Cerebellar nuclear complex (tissue), 1 donor: ENCODE measurements at places on chromosomes 13 and 19.

DNA sequence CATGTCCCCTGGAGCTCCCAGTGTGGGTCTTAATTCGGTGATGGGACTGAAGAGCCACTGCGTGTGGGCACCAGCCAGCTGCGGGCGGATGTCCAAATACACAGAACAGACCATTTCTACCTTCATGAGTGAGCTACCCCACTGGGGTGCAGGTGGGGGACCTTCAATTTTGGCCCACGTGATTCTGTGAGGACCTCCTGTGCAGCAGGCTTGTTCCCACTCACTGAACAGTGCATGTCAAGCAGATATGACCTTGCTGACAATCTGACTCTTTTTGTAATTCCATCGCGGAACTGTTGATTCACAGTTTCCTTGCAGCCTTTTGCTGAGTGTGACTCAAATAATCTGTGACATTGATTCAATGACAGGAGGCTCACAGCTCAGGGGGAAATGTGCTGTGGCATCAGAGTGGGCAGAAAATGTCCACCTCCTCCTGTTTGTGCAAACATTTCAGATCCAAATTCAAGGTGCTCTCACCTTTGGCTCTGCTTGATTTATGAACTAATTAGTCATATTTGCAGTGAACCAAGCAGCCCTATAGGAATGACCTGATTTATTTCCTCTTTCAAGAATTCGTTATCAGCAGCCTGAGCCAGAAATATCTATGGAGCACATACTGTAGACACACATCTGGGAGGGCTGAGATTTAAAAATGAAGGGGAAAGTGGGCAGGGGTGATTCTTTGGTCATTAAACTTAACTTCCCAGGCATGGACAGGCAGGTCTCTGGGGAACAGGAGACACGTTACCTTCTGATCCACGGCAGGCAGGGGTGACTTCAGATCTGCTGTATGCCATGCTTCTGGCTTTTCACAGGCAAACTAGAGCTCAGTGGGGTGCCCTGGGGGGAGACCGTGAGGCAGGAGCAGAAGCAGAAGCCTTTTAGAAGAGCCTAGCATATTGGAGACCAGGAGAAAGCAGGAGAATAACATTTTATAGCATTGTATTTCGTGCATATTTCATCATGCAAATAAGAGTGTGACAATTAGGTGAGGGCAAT lies 170.0 kb upstream of the KL start:
- no peak for DNase-seq

- no peak for DNase-seq
Observed at GRCh38 chr13:27309967-27310598, 39.5 kb downstream of the RASL11A start.

DNA sequence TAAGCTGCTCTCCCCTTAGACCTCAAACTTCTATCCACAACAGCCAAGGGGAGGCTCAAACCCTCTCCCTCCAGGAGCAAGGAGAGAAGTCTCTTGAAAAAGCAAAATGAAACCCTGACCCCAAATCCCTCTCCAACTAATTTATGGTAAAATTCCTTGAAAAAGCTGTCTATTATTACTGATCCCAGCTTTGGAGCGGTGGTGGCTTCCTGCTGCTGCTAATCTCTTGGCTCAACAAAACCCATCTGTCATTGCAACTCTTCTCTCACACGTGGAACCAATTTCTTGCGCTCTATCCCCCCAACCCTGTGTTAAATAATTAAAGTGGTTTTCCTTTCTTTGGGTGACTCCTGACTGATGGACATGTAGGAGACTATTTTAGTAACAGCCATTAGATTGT lies 64.1 kb upstream of the OXGR1 start:
- DNase-seq, result no peak

GRCh38 chr13:59677966-59678814 lies 485.5 kb downstream of the DIAPH3 start:
- DNase-seq, result no peak

DNA sequence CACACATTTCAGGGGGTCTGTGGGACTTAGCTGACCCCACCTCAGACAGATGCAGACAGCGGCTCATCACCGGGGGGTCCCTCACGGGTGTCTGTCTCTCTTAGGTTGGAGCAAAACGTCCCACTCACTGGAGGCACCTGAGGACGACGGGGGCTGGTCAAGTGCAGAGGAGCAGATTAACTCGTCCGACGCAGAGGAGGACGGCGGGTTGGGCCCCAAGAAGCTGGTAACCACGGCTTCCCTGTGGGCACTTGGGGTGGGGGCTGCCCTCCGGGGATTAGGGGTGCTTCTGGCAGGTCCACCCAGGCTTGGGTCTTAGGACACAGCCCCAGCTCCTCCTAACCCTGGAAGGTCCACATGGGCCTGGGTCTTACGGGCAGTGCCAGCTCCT lies 11.2 kb upstream of the F7 start:
- no peak for DNase-seq

GRCh38 chr13:33761740-33762139 lies 56.2 kb upstream of the RFC3 start:
- DNase-seq, result no peak

- no peak for DNase-seq
Observed at GRCh38 chr13:80361883-80362327, 21.0 kb upstream of the SPRY2 start.

DNA sequence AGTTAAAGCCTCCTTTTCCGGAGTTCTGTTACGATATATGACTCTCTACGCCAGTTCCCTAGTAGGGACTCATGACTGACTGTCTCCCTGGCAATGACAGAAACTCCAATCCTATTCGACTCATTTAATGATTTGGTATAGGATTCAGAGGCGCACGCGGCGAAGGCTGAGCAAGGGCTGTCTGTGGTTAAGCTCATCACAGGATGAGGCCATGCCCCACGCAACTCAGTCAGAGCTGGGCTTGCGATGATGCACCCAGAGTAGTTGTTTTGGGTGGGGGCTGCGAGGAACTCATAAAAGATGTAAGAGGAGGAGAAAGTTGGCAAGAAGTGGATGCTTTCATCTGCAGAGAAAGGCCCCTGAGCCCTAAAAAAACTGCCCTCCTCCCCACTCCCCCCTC lies 468 bp upstream of the SERTM1 start:
- no peak for DNase-seq

GRCh38 chr13:32600890-32601289 lies 14.6 kb downstream of the PDS5B start:
- no peak for DNase-seq

GRCh38 chr13:32472194-32472621 lies 44.3 kb upstream of the N4BP2L1 start:
- DNase-seq, result no peak

DNA sequence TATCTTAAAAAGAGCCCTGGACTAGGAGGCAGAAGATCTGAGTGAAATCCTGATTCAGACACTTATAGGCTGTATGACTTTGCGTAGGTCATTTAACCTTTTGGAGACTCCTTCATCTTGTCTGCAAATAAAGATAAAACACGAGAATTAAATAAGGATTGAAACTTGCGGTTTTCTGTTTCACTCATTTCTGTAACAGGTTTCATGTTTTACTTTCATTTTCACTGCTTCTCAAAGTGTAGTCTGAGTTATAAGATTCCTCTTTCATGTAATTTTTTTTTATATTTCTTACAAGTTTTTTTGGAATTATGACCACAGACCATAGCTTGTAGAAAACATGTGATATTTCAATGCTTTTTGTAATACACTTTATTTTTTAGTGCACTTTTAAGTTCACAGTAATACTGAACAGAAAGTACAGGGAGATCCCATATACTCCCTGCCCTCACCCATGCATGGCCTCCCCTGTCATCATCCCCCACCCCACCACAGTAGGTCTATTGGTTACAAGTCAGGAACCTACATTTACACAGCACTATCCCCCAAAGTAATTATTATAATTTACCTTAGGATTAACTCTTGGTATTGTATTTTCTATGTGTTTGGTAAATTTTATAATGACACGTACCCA lies 174.6 kb downstream of the ITGBL1 start:
- DNase-seq, result no peak

DNA sequence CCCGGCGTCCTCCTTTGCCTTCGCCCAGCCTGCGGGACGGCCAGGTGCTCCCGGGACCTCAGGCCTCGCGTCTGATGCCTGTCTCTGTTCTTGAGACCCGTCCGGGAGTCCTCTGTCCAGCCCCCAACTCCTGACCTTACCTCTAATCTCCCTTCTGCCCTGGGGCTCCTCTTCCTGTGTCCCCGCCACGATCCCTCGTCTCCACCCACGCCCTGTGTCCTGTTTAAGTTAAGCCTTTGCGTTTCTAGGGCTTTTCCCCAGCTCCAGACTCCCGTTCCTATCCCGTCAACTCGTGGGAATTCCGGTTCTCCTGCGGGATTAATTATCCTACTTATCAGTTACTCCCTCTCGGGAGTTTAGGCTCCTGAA lies 686 bp downstream of the LENG8 start:
- no peak for DNase-seq

- no peak for DNase-seq
Observed at GRCh38 chr19:49856574-49857021, 5.6 kb downstream of the PTOV1 start.

GRCh38 chr13:72931311-72931710 lies 127.5 kb upstream of the KLF5 start:
- no peak for DNase-seq

DNA sequence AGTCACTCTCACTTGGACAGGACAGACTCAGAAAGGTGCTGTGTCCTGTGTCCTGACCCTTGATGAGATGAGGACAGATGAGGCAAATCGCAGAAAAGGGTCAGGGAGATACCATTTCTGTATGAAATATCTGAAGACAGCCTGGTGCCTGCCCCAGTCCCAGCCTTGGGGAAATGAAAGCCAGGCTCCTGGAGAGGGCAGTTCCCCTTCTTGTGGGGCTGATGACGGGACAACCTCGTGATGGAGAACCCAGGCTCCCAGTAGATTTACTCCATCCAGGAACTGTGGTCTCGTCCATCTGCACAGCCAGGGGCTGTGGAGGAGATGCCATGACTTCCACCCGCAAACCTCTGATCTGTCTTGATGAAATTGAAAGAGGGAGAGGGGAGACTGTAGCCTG lies 13.8 kb downstream of the LILRB1 start:
- no peak for DNase-seq

DNA sequence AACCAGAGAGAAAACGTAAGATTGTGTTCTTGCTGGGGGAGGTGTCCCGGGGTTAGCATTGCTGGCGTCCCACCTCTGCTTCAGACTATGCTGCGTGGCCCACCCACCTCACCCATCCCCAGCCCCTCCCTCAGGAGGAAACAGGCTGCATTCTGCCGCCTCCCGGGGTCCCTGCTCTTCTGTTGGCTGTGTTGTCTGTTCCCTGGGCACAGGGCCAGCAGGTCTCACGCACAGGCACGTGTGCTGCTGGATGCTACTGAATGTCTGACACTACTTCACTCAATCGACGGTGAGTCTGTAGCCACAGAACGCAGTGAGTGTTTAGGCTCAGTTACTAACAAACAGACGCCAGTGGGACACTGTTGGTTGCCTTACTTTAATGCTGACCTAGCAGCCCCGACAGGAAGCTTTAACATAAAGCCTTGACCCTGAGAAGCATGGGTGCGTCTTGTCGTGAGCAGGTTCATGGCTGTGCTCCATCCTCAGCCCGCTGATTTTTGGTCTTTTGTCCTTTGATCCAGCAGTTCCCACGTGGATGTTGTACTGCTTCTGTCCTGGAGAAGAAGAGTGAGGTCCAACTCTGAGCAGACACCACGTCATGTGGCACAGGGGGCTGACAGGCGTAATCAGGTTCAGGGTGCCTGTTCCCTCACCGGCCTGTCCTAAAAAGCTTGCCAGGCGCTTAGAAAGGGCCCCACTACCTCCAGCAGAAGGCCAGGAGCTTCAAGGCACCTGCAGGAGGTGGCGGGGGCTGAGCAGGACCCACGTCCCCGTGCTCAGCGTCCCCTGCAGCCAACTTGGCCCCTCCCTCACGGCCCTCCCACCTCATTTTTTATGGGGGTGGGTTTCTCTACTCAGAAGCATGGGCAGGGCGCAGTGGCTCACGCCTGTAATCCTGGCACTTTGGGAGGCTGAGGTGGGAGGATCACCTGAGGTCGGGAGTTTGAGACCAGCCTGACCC lies 26.0 kb downstream of the NAXD start:
- DNase-seq, result no peak

GRCh38 chr19:4571305-4571917 lies 11.9 kb upstream of the SEMA6B start:
- DNase-seq, result no peak

DNA sequence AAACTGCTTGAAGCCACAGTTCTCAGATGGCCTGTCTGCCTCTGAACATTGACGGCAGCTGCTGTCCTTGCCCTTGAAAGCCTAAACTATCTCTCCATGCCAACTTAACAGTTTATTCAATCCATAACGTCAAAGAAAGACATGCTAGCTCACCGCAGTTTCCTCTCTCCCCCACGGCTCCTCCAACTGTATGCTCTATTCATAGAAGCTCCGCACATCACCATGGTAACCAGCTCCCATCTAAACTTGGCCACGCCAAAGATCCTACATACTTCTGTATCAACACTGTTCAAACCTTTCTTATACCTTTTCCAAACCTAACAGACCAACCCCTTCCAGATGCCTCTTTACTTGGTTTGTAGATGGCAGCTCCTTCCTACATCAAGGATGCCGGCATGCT lies 48.6 kb downstream of the ZNF91 start:
- DNase-seq, result no peak

DNA sequence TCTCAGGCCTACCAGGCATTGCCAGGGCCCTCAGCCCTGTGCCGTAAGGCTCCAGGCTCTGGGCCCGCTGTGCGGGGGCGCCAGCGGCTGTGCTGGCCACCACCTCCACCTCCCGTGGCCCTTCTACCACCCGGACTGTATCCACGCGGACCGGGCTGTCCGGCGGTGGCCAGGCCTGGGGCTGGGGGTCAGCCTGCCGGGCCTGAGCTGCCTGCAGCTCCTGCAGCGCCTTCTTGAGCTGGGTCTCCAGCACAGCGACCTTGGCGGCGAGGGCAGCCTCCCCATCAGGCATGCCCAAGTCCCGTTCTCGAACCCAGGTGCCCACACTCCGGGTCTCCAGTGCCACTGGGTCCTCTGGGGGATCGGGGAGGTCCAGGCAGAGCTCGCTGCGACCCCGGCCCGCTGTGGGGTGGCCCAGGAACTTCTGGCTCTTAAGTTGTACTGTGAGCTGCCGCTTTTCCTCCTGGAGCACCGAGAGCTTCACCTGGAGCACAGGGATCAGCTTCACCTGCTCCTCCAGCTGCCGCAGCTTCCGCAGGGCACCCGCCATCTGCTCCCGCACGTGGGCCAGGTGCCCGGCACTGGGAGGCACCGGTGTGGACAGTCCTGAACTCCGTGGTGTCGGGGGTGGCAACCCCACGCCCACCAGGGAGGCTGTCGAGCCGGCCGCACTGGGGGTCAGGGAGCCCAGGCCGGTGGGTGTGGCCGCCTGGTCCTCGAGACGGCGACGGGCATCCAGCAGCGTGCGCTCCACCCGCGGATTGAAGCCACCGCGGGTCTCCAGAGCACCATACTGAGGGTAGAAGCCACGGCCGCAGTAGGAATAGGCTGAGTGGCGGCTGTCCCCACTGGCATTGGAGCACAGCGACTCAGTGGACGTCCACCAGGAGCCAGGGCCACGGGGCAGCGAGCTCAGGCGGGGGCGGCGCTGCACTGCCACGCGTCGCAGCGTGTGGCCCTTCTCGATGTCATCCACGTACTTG lies 4.1 kb downstream of the KANK2 start:
- DNase-seq, result no peak
